Caco-2 (cell line): ENCODE measurements at places on chromosomes 16 and 17. TPM values are rescaled to one million over a fixed set of nuclear protein-coding genes. Genes with fewer than 3 reads are reported as not detected.

- peak; percentile 55 for DNase-seq
These were observed 2.3 kb downstream of the CLUH start for GRCh38 chr17:2709183-2709661.

Gene CX3CL1
- 0.16 TPM in 1 of 2 replicates, not detected in the other for total RNA-seq

DNA sequence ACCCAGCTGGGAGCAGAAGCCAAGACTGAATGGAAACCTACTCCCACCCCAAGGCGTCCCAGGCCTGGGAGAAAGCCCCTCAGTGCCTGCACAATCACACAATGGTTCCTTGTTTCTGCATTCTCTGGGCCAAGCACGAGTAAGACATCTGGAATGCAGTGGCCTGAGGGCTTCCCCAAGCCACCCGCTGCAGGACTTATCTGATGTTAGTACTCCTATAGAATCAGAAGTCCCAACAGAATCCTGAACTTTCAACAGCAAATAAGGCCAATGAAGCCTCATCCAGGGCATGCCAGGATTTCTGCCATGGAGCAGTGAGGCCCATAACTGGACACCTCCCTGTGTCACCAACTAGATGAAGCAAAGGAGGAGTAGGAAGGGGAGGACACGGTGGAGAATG lies 28.6 kb downstream of the MYO18A start:
- DNase-seq = peak; percentile 78

DNA sequence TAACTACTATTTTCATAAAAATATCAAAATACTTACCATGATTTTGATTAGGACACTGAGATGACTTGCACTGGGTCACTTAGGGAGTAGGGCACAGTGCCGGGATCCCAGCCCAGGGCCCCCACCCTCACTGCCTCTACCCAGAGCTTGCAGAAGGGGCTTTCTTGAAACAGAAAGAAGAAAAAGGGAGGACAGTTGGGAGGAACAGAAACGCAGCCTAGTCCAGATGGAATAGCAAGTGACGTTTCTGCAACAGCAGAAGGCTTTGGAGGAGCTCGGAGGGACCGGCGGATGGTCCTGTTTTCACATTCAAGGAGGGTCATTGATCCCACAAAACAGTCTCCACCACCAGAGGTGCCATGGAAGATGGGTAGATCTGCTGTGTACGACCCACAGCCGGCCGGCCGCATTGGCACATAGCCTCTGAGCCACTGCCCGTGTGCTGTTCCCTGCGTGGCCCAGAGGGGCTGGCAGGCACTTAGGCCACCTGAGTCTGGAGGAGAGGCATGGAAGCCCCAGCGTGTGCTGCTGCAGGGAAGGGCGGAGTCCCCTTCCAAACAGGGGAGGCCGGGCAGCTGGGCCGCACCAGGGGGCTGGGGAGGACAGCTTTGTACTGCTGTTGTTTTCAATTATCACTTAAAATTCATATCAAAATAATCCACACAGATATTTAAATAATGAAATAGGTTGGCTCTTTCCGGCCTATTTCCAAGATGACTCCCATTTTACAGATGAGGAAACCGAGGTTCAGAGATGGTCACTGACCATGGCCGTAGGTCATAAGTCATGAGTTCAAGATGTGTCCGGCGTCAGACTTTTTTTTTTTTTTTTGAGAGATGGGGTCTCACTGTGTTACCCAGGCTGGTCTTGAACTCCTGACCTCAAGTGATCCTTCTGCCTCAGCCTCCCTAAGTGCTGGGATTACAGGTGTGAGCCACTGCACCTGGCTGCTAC lies 22.9 kb upstream of the GSG1L start:
- DNase-seq = no peak

DNA sequence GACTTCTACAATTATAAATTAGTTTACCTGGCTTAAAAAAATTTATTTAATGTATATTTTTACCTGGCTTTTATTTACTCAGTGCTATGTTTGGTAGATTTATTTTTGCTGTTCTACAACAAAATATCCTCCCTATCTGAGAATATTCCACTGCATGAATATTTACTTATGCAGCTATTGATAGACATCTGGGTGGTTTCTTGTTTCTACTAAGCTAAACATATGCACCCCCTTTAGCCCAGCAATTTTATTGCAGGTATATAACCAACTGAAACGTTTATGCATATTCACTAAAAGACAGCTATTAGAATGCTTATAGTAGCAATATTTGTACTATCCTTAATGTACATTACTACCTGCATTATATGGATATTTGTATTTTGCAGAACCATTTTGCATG lies 187.7 kb upstream of the CPHXL start:
- no peak for DNase-seq

Gene SLX4
- total RNA-seq = 9.6 and 10.4 TPM in 2 replicates

DNA sequence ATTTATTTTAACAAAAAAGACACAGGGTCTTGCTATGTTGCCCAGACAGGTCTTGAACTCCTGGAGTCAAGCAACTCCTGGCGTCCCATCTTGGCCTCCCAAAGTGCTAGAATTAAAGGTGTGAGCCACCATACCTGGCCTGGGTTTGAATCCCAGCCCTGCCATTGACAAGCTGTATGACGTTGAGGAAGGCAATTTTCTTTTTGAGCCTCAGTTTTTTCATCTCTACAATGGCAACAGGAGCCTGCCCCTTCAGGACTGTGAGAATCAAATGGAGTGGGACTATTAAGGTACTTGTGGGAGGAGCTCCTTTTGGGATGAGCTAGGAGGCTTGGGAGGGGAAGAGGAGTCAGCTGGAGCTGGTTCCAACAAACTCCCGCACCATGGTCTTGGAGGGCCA lies 6.2 kb downstream of the RARA start:
- no peak for DNase-seq

Gene TPSD1
- total RNA-seq = not detected in 2 replicates

DNA sequence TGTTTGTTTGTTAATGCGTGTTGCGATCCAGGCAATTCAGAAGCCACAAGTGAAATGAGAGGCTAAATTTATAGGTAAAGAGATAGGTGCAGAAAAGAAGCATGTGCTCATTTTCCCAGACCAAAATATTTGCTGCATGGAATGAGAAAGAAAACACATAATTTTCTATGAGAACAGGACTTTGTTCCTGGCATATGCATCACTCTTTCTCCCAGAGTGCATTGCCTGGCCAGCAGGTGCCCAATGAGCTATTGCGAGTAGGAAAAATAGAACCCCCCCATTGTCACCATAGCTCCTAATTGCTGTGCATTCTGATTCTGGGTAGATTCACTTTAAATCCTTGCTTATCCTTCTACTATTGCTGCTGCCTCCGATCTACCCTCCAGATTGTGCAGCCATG lies 410.4 kb downstream of the PMP22 start:
- no peak for DNase-seq

DNA sequence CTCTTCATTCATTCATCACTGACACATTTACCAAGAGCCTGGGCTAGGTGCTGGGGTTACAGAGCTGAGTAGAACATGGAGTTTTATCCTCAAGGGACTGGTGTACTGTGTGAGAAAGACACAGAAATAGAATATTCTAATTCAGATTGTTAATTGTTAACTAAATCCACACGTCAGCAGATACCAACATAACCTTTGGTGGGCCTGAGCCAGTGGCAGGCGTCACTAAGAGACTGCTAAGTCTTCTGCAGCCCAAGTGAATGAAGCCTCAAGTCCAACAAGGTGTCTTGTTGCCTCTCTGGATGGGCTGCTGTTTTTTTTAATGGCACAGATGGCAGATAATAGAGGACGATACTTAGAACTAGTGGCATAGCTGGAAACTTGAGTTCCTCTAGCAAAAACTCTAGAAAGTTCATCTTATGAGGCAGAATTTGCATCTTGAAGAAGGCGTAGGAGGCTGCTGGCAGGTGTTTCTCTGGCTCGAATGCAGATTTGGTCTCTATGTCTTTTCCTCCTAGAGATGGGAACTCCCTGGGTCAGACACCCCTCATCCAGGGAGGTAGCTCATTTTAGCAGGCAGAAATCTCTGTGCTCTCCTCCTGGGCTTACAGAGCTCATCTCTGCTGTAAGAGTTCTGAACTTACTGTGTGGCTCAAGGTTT lies 179.5 kb downstream of the NTN1 start:
- no peak for DNase-seq

- no peak for DNase-seq
These were observed 34.1 kb upstream of the MMP2 start for GRCh38 chr16:55444754-55445485.

- peak; percentile 75 for DNase-seq
These were observed 3.4 kb upstream of the NTN3 start for GRCh38 chr16:2467528-2468232.

Gene CHST4
- not detected in 2 replicates for total RNA-seq

DNA sequence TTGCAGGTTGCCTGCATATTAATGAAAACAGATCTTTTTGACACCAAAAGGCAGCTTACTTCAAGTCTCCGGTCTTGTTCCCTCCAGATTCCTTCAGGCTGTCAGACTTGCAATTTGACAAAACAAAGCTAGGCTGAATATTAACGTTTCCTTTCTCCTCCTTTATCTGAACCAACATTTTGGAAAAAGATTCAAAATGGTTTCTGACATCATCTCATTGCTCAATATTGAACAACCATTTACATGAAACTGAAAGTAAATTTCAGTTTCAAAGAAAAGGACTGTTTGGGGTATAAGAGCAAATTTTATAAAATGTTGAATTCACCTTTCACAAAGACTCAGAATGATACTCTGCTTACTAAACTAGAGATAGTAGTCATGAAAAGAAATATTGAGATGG lies 521.8 kb downstream of the KCNJ2 start:
- DNase-seq = no peak

Gene KCNJ2
- 0.70 and 1.0 TPM in 2 replicates for total RNA-seq

DNA sequence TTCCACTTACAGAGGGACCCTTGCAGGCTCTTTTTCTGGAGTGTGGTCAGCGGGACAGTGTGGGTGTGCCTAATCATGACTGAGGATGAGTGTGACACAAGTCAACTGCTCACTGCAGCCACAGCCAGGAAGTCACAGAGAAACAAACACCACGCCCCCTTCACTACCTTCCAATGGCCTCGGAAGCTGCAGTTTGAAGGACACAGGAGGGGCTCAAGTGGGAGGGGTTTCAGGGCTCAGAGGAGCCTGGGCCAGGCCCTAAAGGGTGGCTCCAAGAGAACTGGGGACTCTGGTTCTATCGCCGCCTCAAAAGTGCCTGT lies 116.2 kb upstream of the SDK2 start:
- DNase-seq = no peak

DNA sequence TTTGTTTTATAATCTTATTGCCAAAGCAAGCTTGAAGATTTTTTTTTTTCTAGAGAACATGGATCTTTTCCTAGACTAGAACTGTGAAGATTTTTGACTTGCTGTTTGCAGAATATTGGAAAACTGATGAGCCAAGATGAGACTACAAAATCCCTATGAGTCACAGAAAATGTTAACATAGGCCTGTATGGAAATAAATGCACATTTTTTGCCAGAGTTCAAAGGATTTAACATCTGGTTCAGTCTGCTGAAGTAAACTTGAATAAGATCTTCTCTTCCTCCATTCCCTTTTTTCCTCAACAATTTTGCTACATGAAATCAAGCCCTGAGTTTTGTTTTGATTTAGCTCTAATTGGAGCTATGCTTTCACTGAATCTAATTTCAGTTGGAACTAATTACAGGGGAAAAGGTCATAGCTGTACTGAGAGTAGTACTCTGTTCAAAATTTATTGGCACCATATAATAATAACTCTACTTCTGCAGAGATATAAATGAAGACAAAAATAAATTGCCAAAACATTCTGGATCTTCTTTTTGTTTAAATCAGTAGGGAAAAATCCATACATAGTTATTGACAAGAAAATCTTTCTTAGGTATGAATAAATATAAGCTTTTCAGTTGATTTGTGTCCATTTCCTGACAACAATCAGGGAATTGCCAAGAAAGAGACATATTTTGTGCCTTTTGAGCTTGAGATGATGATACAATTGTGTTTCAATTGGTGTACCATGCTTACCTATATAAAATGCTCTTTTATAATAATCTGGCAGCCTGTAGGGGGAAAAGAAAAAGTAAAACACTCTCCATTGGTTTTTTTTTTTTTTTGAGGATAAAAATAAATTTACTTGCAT lies 387.5 kb upstream of the GOT2 start:
- DNase-seq = no peak

DNA sequence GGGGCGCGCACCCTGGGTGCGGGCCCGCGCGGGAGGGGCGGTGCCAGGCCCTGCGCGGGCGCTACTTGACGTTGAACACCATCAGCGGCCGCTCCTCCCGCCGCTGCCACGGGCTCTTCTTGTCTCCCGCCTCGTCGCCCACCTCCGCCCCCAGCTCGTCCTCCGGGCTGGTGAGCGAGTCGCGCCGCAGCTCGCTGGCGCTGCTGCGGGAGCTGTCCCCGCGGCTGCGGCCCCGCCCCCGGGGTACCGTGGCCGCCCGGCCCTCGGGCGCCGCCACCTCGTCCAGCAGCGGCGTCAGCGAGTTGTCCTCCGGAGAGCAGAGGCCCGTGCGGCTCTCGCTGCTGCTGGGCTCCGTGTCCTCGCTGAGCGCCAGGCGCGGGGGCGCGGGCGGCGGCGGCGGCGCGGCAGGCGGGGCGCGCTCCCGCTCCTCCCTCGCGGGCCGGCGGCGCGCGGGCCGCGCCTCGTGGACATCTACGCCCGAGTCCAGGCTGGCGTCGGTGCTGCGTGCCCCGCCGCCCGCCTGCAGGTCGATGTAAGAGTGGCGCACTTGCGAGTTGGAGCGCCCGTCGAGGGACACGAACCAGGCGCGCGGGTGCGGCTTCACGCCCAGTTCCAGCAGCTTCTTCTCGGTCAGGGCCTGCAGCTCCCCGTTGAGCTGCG lies 8.7 kb downstream of the GRN start:
- no peak for DNase-seq

DNA sequence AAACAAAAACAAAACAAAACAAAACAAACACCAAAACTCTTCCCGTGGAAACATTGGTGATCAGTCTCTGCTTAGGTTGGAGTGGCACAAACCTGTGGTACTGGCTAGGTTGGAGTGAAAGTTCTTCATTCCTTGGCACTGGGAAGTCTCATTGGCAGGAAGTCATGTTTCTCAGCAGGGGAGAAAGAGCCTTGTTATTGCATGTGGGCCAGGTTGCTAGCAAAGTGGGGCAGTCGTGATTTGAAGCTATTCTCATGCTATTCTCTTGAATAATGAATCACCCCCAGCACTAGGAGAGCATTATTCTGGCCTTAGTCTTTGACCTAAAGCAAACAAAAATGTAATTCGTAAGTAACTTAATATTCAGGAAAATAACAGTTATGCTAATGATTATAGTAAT lies 24.3 kb upstream of the B4GALNT2 start:
- no peak for DNase-seq

DNA sequence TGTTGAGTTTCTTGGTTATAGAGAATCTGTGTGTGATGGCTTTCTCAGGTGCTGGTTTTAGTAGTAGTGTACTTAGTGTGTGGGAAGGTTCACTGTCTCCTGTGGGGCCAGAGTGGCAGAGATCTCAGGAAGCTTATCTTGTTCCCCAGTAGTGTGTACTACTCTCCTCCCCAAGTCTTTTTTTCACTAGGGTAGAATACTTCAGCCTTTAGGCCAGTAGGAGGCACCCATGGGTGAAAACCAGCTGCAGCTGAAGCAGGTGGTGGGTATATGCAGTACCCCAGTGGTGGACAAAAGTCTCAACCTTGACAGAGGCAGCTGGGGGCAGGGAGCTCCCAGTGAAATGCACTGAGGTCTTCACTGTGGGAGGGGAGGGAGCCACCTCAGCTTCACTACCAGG lies 109.9 kb downstream of the PHKB start:
- DNase-seq = no peak

Gene SYCE1L
- total RNA-seq = 4.8 and 8.2 TPM in 2 replicates

Gene C16orf86
- 0.34 and 0.53 TPM in 2 replicates for total RNA-seq
